CD4-positive, alpha-beta T cell treated with Interleukin-17A for 1 hour (primary cell): ENCODE measurements at places on chromosomes 6 and 20.

- DNase-seq: no peak
Measured at GRCh38 chr6:70103798-70104197, 199.1 kb downstream of the COL9A1 start.

GRCh38 chr6:81531869-81532561, 220.5 kb downstream of the TENT5A start:
- no peak for DNase-seq

DNA sequence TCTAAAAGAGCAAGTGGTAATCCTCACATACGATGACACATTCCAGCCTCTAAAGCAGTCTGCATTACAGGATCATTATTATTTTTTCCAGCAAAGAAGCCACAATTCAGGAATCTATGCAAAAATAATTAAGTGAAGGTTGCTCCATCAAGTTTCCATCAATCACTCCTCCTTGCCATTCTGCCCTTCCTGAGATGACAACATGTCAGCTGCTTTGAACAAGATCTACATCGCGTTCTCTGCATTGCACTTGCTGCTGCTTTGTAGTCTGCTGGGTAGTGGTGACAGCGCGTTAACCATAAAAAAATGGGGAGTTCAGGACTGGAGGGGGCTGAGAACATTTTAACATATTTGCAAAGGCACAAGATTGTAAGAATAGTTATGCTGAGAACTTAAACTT, 147.7 kb downstream of the GMPR start:
- no peak for DNase-seq

- peak; percentile 75 for DNase-seq
Measured at GRCh38 chr6:116392132-116393013, 21.6 kb downstream of the DSE start.

GRCh38 chr6:227812-228338, 64.4 kb upstream of the DUSP22 start:
- no peak for DNase-seq

DNA sequence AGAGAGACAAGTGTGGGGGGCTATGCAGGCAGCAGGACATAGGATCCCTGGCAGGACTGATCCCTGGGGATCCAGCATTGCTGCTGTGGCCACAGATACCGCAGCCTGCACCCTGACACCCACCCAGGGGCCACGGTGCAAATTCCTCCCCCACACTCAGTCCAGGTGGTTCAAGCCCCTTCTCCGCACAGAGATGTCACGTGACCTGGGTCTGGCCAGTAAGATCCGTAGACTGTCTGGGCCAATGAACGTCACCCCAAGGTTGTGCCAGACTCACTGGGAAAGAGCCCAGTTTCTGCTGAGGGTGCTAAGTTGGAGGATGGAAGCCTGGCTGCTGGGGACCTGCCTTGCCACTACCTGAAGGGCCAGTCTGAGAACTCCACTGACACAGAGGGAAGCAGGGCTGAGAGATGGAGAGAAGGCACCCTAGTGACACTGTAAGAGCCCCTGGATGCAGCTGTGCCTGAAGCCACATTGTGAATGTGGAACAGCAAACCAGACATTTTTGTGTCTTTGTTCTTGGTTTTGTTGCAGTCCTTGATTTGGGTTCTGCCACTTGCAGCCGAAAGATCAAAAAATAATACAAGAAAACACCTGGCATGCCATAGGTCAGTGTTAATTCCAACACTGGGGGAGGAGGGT, 228.6 kb downstream of the PREX1 start:
- no peak for DNase-seq

DNA sequence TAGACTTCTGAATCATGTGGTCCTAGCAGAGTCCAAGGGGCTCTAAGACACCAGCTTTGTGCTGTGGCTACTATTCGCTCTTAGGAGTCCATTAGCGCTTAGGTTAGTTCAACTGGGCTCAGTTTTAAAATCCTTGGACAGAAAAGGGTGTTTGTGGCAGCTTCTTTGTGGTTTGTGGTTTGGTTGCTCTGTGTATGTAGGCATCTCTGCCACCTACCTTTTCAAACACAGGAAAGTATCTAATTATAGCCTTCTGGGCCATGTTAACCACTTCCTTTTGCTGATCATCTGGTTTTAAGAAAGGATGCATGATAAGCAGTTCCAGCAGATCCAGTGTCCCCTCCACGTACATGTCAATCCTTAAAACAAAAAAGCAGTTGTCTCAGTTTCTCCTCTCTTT, 10.8 kb downstream of the GSTA4 start:
- DNase-seq: peak; percentile 77

DNA sequence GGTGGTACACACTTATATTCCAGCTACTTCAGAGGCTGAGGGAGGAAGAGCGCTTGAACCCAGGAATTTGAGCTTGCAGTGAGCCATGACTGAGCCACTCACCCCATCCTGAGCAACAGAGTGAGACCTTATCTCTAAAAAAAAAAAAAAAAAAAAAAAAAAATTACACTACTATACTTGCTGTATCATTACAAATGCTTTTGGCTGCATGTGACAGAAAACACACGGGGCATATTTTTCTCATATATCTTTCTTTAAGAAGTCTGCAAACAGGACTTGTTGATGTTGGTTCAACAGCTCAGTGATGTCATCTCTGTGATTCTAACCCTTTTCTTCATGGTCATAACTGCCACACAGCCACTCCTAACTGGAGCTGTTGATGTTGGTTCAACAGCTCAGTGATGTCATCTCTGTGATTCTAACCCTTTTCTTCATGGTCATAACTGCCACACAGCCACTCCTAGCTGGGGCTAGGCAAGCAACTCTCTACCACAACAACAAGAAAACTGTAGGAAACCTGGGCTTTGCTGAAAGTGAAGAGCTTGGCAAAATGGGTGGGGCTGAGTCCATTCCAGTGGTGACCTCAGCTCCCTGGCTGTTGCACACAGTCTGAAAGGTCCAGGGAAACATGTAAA, 19.8 kb downstream of the MTFR2 start:
- no peak for DNase-seq

GRCh38 chr6:33273924-33274902, 2.3 kb downstream of the RPS18 start:
- DNase-seq: no peak

- DNase-seq: no peak
Measured at GRCh38 chr6:5403609-5404008, 142.3 kb downstream of the FARS2 start.

DNA sequence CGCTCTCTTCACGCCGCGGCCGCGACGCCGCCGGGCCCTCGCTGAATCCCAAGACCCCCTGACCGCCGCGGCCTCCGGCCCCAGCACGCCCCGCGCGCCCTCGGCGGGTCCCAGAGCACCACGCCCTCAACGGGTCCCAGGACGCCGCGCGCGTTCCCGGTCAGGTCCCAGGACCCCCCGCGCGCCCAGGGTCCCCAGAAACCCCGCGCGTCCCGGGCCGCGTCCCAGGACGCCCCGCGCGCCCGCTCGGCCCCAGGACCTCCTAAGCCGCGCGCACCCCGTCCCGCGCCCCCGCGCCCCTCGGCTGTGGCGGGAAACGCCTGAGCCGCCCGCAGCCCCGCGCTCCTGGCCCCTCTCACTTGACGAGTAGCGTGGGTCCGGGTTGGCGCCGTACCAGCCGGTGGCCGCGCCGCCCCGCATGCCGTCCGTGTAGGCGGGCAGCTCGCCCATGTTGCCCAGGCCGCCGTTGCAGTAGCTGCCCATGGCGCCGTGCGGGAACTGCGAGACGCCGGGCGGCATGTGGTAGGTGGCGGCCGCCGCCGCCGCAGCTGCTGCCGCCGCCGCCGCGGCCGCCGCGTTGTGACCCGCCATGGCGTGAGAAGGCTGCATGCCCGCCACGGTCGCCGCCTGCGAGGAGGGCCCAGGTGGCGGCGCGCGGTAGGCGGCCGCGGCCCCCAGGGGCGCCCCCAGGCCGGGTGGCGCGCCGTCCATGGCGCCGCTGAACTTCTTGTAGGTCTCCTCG, 556 bp downstream of the NKX2-4 start:
- DNase-seq: no peak

DNA sequence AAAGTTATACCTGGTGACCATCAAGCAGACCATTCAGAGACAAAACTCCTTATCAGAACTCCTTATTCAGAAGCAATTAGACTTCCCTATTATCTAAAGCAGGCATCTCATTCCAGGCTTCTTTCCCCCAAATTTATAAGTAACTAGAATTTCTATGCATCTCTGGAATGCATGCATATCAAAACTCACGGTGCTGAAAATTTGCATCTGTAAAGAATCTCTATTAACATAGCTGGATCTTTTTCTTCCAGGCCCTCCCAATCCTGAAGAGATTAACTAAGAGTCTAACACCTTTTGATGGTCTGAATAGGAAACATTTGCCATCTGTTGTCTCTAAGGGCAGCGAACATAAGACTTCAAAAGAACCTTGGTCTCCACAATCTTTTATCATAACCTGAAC, 22.8 kb upstream of the SLC52A3 start:
- no peak for DNase-seq

GRCh38 chr20:19688031-19688806, 69.8 kb upstream of the RIN2 start:
- DNase-seq: no peak

DNA sequence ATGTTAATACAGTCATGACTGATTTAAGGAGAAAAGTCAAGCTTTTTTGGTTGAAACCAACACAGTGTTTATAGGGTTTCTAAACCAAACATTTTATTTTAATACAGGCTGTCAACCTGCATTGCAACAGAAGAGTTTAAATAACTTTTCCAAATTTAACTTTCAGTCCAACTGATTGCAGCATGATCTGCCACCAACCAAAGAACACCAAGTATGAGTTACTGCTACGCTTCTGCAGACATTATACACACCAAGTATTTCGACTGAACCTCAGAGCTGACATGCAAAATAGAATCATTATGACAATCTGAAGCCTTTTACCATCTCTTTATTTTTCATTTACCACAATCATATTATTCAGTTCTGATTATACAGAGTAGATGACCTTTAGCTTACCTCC, 151.2 kb upstream of the DST start:
- DNase-seq: no peak

DNA sequence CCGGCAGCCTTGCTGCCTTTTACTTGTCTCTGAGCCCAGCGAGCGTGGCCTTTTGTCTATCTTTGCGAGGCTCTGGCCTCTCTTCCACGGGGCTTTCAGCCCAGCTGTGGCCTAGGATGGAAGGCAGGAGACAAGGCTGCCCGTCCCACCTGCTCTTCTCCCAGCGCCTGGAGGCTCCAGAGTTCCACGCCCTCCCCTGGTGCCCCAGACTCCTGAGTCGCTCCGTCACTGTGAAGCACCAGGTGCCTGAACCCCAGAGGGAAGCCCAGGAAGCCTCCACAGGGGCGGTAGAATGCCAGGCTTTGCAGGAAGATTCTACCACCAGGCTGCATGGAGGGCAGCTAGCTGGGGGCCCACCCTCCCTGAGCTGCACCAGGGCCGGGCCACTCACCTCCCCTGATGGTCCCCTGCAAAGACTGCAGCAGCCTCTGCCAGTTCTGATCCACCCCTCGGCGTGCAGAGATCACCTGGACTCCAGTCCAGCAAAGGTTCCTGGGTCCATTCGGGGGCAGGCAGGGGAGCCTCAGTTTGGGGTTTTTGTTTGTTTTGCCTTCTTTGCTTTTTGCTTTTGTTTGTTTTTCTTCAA, 384.6 kb downstream of the CDH4 start:
- DNase-seq: no peak

DNA sequence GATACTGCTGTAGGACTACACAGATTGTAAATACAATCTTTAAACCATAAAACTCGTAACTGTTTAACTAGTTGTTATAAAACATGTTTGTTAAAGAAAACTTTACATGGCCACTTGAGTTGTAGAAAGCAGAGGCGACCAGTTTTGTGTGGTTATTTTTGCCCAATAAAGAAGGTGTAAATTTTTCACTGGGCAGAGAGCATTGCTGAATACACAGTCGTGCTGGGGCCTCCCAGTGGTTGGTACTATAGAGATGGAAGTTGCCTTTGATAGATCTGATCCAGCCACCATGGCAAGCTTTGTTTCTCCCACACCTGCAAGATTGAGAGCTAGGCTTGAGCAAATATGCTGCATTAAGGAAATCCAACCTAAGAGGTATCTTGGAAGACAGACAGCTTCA, 34.0 kb upstream of the YWHAB start:
- DNase-seq: no peak

- no peak for DNase-seq
Measured at GRCh38 chr20:33540427-33540826, 50.5 kb downstream of the CBFA2T2 start.

- DNase-seq: no peak
Measured at GRCh38 chr6:46909371-46909770, 12.4 kb downstream of the ADGRF5 start.

GRCh38 chr6:24990944-24991809, 55.4 kb upstream of the RIPOR2 start:
- DNase-seq: no peak

GRCh38 chr6:132132422-132132821, 181.2 kb upstream of the CCN2 start:
- DNase-seq: no peak

- no peak for DNase-seq
Measured at GRCh38 chr6:151633526-151634335, 139.9 kb downstream of the CCDC170 start.

DNA sequence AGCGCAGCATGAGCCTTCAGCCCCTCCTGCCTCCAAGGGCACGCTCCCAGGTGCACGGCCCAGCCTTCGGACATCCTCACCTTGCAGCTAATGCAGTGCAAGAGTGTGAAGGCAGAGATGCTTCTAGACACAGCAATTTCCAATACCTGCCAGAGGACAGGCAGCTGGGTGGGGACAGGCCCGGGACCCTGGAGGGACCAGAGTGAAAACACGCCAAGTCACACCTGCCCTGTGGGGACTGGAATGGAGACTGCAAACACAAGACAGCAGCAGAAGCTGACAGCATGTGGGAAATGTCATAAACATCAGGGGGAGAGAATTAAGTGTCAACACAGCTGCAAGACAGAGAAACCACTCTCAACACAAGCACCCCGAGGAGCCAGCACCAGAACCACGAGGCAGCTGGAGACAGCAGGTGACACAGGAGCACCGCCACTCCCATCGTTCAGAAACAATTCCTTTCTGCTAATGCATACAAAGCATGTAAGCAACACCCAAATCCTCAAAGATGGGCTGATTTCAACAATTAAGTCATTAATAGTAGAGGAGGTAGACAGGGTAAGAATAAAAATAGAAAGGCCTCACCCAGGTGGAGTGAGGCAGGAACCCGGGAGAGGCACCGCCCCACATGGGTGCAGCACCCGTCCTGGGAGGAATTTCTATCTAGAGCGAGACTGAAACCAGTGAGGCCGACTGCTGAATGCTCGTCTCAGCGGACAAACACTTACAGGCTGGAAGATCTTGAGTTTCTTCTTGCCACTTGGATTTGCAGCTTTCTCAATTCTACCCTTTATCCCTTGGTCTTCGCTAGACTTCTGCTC, 17.1 kb downstream of the DIDO1 start:
- no peak for DNase-seq

GRCh38 chr6:143936778-143937667, 71.0 kb downstream of the PLAGL1 start:
- no peak for DNase-seq
